Foreskin fibroblast (primary cell): ENCODE measurements at places on chromosomes 2 and 18.

DNA sequence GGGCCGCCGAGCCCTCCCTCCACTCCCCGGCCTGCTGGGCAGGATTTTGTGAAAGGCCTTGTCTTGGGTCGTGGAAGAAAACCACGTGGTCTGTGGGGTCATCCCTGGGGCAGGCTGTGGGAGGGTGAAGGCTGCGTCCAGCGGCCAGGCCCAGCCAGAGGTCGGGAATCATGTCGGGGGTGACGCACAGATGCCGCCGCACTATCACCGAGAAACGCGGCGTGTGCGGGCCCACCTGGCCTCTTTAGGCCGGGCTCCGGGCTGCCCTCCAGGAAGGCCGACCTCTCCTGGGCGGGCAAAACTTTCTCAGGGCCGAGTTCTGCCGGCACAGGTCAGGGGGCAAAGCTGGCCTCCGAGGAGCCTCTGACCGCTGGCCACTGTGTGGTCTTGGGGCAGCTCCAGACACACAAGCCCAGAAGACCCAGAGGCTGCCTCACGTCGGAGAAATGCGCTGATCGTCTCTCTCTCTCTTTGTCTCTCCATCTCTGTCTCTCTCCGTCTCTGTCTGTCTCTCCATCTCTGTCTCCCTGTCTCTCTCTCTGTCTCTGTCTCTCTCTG lies 28.4 kb downstream of the NFATC1 start:
- DNase-seq = no peak

GRCh38 chr2:98245491-98245890 lies 100.8 kb upstream of the CNGA3 start:
- DNase-seq = no peak

- no peak for DNase-seq
These were observed 55.7 kb downstream of the LOXHD1 start for GRCh38 chr18:46601141-46601805.

GRCh38 chr18:58502628-58503027 lies 126.3 kb downstream of the ALPK2 start:
- no peak for DNase-seq

DNA sequence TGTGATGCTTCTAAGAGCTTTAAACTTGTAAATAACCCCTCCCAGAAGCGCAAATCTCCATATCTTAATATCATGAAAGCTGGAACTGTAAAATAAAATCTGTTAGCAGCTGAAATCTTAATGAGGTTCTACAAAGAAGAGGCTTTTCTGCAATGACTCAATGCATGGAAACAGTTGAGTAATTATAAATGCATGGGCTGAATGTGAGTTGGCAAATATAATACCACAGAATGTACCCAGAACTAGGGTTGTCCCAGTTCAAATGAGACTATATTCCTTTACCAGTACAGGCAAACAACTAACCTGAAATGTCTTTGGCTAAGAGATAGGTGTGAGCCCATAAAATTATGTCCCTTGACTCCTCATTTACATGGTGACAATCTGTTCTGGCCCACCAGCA lies 52.9 kb downstream of the SATB2 start:
- peak; percentile 51 for DNase-seq

GRCh38 chr2:235538144-235538639 lies 44.3 kb downstream of the AGAP1 start:
- DNase-seq = no peak

DNA sequence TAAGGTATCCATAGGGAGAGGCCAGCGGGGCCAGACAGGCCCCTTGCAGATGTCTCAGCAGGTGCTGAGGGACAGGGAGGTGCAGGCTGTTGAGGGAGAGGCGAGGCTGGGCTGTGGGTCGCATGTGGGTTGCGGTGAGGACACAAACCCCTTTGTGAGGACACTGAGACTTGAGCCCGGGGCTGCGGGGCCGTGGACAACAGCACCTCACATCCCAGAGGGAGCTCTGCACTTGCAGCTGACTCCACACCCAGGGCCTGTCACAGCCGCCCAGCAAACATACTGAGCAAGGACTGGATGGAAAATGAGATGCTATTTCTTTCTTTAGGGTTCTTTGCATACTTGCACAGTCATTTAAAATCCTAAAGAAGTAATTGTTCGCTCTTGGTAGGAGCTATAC lies 95.3 kb upstream of the NFATC1 start:
- DNase-seq = no peak

GRCh38 chr2:191315365-191315752 lies 70.2 kb downstream of the MYO1B start:
- no peak for DNase-seq

DNA sequence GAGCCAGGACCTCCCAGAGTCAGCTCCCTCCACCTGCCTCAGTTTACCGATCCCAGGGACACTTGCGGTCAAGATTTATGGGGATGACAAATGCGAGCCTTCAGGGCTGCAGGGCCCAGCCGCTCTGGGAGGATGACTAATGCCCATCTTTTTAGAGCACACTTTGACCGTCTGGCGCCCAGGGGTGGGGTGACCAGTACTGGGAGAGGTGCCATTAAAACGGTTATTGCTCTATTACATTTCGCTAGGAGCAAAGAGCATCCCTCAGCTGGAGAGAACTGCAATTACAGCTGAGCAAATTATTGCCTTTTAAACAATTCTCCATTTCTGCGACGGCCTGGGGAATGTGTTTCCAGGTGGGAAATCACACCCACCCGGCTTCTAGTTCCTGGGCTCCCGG lies 42.6 kb upstream of the HPCAL1 start:
- no peak for DNase-seq

DNA sequence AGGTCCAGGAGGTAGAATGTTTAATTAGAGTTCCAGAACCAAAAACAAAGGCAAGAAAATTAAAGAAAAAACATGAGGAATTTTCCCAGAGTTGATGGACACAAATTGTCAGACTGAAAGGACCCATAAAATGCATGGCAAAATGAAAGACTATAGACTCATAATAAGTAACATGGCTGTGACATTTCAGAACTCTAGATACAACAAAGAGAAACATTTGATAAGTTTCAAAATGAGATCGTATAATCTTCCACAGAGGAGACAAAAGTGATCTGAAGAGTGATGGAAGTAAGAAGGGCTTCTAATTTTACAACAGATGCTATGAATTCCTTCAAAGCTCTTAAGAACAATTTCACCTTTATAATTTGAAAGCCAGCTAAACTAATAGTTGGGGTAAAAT lies 20.4 kb downstream of the ORC4 start:
- DNase-seq = no peak

DNA sequence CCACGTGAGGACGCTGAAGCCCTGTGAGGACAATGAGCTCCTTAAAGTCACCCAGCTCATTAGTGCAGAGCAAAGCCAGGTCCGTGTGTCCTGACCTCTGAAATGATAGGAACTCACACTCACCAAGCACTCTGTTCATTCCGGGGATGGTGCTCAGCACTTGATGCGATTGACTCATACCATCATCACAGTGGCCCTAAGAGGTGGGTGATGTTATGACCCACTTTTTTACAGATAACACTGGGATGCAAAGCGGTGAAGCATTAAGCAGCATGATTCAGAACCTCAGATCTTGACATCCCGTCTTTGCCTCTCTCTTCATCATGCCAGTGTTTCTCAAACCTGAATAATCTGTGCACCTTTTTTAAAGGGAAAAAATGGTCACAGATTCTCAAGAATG lies 234.8 kb downstream of the ALPK2 start:
- no peak for DNase-seq

DNA sequence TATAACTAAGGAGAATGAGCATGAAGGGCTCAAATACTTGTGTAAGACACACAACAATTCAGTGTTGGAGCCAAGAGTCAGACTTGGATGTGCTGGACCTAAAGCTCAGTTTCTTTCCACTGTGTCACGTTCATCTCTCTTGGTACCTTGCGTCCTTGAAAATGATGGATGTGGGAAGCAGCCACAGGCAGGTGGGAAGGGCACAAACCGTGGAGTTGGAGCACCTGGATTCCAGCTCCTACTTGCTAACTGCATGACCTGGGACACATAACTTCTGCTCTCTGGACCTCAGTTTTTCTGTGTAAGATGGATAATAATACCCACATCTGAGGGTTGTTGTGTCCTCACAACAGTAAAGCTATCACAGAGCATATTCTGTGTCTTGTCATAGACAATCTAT lies 53.1 kb upstream of the PPP1CB start:
- no peak for DNase-seq

GRCh38 chr18:47912343-47912742 lies 18.1 kb downstream of the SMAD2 start:
- DNase-seq = no peak

DNA sequence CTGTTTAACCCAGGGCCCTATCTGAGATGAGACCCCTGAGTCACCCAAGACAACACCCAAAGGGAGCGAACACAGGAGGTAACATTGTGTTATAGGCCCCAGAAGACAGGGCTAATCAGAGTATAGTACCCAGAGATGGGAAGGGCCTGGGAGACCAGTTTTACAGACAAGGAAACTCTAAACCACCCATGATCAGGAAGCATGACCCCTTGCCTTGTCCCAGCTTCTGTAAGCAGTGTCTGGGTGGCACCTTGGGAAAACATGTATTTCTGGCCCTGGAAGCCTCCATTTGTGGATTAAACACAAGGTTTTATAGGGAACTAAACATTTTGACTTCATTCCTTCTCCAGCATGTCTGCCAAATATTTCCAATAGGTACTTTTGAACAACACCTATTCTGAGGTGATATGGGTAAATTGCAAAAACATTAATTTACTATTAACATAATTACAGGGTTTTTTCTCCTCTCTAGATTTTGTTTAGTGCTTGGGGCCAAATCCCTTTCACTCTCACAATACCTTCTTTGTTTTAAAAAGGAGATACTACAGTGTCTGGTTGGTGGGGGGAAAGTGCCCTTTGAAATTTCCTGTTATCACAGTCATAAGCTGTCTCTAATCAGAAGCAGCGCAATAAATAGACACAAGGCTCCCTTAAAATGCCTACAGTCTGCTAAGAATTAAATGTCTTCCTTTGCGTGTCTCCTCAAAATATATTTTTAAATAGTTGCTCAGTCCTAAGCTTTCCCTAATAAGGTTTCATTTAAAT lies 341.1 kb downstream of the BCL11A start:
- DNase-seq = no peak

DNA sequence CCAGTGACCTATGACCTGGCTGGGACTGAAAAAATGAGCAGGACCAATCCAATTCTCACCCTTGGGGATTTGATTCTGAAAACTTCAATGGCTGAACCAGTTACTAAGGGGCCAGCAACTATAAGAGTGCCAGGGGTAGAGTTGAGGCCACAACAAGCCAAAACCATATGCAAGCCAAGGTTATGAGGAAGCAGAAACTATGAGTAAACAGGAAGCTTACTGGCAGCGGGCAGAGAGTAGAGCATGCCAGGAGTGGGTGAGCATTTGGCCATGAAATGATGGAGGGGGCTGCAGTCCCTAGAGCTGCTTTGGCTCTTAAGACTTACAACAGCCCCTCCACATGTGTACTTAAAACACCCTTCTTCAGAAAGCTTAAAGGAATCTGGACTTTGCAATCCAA lies 82.4 kb downstream of the RBMS1 start:
- DNase-seq = peak; percentile 59

GRCh38 chr2:150595803-150596470 lies 108.5 kb upstream of the RND3 start:
- no peak for DNase-seq
